Stimulated activated CD8-positive, alpha-beta memory T cell treated with anti-CD3 and anti-CD28 coated beads, Interleukin-4, amount 100 ng/mL, for 24 hours (primary cell): ENCODE measurements at places on chromosomes 13 and 19.

GRCh38 chr19:28915202-28915601 lies 297.7 kb downstream of the UQCRFS1 start:
- no peak for DNase-seq

DNA sequence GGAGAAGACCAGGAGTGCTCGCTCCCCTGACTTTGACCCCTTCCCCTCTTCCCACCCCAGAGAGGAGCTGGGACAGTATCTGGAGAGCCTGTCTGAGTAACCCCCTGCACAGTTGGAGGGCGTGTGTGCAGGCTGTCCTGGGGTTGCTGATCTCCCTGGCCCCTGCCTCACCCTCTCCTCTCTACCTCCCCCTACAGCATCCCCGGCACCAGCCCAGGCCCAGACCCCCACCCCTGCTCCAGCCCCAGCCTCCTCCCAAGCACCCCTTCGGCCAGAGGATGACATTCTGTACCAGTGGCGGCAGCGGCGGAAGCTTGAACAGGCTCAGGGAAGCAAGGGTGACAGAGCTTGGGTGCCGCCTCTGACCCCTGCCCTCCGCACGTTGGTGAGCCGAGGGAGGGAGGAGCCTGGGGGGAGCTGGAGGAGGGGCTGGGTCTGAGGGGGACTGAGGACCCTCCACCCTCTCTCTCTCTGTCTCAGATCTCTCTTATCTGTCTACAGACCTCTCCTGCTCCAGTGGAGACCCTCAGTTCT lies 8.7 kb downstream of the PROSER3 start:
- no peak for DNase-seq

DNA sequence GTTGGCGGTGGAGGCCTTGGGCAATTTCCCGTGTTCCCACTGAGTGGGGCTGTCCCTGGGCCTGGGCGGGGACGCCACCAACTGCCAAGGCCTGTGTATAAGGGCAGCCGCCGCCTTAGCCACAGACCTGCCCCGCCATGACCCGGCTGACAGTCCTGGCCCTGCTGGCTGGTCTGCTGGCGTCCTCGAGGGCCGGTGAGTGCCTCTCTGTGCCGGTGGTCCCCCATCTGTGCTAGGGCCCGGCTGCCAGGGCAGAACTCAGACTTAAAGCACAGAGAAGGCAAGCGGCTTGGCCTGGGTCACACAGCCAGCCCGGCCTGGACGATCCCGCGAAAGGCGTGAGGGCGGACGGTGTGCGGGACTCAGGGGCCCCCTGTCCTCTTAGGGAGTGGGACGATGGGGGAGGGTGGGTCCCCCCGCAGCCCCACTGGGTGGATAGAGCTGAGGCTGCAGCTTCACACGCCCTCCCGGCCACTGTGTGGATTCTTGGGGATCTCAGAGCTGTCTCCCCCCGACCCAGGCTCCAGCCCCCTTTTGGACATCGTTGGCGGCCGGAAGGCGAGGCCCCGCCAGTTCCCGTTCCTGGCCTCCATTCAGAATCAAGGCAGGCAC lies at the start of gene AZU1:
Gene AZU1, plus strand, starts transcription at position 128 of the 612 bp plus-strand sequence. Its CDS starts 10 bp downstream, at position 138.
- DNase-seq = no peak

- no peak for DNase-seq
These were observed 8.8 kb downstream of the C3 start for GRCh38 chr19:6711605-6712004.

GRCh38 chr19:18889949-18890745 lies 5.8 kb downstream of the CERS1 start:
- no peak for DNase-seq

DNA sequence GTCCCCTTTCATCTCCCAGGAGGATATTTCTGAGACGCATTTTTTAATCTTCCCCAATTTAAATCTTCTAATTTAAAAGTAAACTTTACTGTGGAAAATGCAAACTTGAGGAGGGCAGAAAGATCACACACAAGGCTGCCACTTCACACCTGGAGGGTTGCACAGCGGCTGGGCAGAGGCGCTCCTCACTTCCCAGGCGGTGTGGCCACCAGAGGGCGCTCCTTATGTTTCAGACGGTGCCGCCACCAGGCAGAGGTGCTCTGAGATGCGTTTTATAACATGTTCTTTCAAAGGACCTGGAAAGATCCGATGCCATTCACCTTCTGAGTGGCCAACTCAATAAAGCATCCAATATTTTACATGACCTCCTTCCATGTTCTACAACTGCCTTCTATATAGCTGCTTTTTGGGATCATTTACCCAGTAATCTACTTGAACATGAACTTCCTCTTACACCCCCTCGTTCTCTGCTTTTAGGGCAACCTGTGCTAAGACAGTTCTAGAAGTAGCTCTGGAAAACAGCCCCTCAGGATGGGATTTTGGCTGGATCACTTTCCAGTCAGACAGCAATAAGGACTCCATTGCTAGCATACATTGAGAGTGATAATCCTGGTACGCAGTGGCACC lies 14.8 kb upstream of the MTUS2 start:
- no peak for DNase-seq

DNA sequence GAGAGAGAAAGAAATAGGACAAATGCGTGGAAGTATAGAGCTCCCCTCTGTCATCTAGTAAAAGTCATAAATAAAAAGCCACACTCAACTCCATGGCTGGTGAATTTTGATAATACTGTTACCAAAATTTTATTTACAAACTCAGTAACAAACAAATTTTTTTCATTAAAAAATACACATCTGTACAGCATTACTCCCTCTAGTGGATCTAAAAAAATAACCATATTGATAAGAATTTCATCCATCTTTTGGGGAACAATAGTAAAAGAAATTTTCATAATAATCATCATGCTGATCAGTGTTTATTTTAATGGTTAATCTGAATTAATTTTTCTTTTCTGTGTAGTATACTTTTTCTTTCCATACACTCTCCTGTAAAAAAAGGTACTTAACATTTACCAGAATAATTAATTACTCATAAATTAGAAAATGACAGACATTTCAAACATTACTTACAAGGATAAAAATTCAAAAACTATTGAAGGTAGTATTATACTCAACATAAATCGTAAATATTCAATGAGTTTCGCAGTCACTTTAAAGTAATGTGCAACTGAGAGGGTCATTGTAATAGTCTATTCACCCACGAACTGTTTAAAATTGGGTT lies 173.5 kb upstream of the LSM14A start:
- no peak for DNase-seq

GRCh38 chr13:28406733-28407266 lies 88.1 kb downstream of the FLT1 start:
- no peak for DNase-seq

DNA sequence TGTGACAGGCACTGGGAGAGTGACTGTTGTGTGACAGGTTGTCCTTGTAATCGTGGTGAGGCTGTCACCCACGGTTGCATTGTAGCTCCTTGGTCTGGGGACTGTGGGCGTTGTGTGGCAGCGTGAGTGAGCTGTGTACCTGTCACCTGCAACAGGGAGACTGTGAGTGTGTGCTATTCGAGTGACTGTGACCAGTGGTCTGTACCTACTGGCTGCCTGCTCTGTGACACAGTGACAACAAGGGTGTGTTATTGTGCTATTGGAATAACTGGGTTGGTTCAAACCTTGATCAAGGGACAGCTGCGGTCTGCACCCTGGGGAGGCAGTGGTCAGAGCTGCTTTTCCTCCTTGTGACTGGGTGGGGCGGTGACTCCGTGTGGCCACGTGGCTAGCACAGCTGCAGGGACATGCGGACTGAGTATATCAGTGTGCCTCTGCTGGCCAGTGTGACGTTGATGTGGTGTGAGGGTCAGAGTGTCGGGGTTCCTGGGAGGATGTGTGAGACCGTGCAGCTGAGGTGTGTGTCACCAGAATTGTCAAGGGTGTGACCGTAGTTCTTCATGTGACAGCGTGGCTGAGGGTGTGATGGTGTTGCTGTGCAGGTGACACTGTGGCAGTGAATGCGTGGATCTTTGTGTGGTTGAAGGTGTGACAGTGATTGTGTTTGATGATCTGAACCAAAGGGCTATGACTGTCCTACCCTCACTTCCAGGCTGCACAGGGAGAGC lies 10.1 kb upstream of the NFIX start:
- peak; percentile 12 for DNase-seq

DNA sequence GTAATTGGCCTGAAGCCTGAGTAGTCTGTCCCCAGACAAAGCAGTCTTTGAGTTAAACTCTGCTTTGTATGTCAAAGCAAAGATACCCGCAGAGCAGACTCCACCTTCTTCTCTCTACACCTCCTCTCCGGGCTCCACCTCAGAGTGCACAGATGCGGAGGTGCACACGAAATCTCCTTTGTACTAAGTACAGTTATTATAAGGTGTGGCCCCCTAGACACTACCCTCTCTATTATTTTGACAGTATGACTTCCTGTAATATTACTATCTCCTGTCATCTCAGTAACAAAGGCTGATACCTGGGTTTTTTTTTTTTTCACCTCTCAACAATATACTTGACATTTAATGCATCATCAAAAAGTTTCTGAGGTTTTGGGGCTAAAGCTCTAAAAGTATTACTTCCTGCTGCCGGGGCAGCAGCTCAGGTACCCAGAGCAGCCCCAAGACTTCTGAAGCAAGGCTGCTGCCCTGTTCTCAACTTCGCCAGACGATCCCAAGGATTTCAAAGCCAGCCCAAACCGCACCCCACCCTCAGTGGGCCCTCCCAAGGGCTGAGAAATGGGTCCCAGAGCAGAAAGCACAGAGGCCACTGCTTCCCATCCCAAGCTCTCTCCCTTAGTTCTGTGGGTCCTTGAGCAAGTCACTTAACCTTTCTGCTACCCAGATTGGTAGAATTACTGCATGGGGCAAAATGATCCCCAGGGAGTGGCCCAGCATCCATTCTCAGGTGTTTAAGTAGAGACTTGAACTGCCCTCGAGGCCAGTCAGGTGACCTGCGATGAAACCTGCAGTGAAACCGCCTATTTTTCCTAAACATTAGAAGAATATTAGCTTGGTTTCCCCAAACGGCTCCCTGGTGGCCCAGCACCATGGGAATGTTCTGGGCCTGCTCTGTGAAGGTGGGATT lies 180.6 kb downstream of the FOXO1 start:
- DNase-seq = peak; percentile 40

GRCh38 chr13:98959786-98960605 lies 17.9 kb downstream of the DOCK9 start:
- no peak for DNase-seq

DNA sequence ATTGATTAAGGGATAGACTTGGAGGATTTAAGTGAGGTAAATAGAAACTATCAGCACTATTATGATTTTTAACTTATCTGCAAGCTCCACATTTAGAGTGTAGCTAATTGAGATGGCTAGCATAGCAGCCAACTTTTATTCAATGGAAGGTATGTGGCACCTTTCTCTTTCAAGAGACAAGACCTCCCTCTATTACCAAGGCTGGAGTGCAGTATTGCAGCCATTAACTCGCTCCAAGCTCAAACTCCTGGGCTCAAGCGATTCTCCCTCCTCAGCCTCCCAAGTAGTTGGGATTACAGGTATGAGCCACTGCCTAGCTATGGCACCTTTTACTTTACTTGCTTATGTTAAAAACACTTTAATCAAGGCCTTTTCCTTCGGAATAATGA lies 8.2 kb downstream of the TPT1 start:
- no peak for DNase-seq

- DNase-seq = no peak
These were observed 37.0 kb downstream of the CERS4 start for GRCh38 chr19:8245869-8246835.

GRCh38 chr19:35125270-35125717 lies 9.6 kb downstream of the LGI4 start:
- DNase-seq = no peak

- no peak for DNase-seq
These were observed 9.7 kb upstream of the SLC35E1 start for GRCh38 chr19:16581971-16582343.
